Stimulated activated CD4-positive, alpha-beta T cell treated with anti-CD3 and anti-CD28 coated beads, Interleukin-1b, Interleukin-23, amount 100 ng/mL, for 1 hour (primary cell): ENCODE measurements at places on chromosomes 7 and 10.

DNA sequence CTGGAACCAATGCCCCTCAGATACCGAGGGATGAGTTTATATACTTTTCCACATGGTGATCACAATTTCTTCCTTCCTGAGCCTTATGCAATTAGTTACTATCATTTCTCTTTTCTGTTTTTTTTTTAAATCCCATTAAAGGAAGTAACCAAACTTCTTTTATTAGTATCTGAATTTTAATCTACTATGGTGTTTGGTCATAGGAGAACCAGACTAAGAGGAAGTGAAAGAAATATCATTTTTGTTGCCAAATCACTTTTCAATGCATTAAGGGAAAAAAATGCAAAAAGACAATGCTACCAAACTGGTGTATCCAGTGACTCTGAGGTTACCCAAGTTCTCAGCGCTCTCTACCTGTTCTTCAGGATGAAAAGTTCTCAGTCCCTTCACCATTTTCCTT, 167.7 kb downstream of the NXPH1 start:
- no peak for DNase-seq

GRCh38 chr7:77223261-77223660, 23.6 kb upstream of the FGL2 start:
- no peak for DNase-seq

GRCh38 chr10:35813219-35813618, 171.1 kb upstream of the FZD8 start:
- DNase-seq: no peak

DNA sequence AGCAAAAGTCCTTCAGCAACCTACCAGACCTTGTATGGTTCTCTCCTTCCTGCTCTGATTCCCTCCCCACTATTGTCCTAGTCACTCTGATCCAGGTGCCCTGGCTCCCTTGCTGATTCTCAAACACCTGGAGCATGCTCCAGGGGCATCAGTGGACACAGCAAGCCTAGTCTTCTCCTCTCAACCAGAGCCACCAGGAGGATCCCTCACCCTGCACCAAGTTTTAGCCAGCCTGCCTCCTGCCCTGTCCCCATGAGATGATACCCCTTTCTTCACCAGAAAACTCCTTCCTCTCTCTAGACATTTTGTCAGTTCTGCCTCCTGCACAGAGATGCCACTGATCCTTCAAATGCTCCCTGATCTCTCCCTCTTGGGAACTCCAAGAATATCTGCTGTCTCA, 11.0 kb downstream of the LLCFC1 start:
- no peak for DNase-seq

DNA sequence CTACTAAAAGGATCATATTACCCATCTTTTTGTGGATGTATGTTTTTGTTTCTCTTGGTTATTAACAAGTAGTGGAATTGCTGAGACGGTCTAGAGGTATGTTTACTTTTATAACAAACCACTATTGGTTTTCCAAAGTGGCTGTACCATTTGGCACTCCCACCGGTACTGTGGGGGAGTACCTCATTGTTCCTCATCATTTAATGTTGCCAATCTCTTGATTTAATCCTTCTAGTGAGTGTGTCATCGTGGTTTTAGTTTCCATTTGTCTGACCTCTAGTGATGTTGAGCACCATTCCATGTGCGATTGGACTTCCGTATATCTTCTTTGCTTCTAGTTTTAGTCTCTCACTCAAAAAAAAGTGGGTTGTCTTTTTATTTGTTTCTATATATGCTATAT, 50.4 kb downstream of the RBM33 start:
- no peak for DNase-seq

- DNase-seq: no peak
These were observed 14.5 kb upstream of the FBXW4 start for GRCh38 chr10:101709359-101710058.

DNA sequence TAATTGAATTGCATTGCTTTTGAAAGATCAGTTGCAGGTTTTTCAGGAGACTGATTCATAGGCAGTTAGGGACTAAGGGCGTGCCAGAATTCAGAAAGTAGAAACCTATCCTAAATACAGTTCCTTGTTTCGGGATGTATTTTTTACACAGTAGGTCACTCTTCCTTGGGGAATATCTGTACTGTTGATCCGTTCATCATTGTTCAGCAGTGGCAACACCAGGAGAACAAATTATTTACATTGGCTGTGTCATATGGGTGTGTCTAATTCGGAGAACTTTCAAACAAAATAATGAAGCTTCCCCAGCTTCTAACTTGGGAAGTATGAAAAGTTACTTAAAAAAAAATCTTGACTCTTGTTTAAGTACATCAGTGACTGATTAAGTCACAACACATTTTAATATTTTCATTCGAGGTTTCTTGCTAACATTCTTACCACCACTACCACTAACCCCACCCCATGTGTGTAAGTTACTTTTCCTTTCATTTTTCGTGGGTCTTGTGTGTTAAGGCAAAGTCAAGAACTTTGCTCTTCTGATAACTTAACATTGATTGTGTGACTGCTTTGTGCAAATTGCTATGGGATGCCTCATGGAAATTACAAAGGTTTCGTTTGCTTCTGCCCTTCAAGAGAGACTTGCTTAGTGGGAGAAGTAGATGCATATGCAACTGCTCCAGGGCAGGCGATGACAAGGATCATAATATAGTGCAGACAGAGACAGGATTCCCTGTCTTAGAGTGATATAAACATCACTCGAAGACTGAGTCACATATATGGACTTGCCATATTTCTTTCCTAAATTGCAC, 43.8 kb upstream of the RPA3 start:
- DNase-seq: no peak

DNA sequence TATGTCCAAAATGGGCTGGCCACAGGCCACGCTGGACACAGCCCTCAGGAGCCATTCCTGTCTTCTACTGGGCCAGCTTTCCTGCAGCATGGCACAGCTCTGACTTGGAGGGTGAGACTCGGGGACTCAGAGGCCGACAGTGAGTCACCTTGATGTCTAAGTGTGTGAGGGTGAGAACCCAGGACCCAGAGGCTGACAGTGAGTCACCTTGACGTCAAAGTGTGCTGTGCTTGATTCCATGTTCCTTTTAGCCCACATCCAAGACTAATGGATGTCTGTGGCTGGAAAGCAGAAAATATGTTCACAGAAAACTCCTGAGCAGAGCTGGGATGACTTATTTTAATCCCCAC, 6.0 kb upstream of the FAM170B start:
- no peak for DNase-seq

DNA sequence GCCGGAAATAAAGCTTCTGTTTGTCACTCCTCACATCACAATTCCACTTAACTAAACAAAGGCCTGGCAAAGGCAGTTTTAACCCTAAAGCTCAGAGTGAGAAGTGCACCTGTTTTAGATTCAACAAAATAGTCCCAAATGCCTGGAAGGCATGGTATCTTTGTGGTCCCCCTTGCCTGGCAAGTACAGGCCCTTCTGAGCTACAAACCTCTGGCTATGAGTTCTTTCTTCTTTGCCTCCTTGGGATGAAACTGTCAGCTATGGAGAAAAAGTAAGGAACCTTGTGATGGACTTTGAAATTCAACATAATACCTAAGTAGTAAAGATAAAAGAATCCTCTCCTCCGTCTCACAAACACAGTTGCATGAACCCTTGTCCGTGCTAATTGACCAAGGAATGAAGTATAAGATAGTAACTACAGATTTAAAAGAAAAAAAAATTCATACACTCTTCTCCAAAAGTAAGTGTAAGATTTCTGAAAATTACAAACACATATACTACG, 244.5 kb upstream of the ETV1 start:
- DNase-seq: no peak

GRCh38 chr10:11760861-11761260, 18.7 kb downstream of the ECHDC3 start:
- DNase-seq: no peak

DNA sequence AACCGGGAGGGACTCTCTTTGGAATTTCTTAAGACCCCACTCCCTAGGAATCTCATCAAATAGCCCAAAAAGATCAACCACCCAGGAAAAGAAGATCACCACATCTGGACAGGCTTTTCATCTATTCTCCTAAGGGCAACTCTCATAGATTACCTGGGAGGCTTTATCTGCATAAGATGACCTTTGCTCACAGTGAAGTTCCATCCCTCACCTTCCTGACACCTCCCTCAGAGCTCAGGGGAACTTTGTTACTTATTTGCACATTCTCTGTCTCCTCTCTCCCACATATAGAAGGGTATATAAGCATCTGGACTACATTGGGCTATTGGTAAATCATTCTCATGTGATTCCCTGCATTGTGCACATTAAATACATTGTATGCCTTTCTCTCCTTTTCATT, 80.1 kb downstream of the ELMO1 start:
- no peak for DNase-seq

DNA sequence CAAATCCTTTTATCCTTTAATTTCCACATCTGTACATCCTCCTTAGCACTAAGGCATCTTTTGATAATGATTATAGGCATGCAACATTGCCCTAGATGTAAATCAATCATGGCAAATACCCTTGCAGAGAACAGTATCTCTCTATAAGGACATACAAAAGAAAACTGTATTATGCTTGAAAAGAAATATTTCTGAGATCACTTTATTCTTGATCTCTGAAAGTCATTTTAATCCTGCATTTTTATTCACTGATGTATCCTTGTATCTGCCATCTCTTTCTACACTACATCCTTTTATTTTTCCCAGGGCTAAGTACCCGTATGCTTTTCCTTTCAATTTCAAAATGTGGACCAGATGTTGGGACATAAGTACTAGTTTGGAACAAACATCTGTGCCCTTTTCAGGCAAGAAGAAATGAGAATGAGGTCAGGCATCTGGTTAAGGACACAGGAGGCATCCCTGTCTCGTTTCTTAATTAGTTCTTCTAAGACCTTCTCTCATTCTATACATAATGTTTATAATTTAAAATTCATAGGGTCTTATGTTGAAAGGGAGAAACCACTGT, 338.6 kb downstream of the CNTNAP2 start:
- DNase-seq: no peak

- no peak for DNase-seq
These were observed 5.0 kb downstream of the TPK1 start for GRCh38 chr7:144830811-144831210.

DNA sequence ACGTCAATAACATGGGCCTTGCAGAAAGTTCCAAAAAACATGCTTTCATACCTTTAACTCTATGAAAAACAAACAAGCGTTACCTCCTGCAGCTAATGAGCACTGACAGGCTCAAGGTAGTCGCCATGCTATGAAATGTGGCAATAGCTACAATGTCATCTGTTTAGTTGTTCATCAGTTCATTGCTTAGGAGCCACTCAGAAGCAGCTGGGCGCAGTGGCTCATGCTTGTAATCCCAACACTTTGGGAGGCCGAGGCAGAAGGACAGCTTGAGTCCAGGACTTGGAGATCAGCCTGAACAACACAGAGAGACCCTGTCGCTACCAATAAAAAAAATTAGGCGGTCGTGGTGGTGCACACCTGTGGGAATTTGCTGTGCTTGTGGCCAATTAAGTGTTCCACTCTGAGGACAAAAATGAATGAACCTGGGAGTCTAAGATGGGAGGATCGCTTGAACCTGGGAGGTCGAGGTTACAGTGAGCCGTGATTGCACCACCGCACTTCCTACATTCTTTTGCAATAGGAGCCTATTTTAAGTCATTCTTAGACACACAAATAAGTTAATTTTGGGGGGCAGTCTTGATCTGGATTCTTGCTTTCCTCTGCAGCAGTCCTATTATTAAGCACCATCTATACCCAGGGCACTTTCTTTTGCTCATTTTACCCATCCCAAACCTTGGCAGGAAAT, 276.2 kb upstream of the KLF14 start:
- no peak for DNase-seq

DNA sequence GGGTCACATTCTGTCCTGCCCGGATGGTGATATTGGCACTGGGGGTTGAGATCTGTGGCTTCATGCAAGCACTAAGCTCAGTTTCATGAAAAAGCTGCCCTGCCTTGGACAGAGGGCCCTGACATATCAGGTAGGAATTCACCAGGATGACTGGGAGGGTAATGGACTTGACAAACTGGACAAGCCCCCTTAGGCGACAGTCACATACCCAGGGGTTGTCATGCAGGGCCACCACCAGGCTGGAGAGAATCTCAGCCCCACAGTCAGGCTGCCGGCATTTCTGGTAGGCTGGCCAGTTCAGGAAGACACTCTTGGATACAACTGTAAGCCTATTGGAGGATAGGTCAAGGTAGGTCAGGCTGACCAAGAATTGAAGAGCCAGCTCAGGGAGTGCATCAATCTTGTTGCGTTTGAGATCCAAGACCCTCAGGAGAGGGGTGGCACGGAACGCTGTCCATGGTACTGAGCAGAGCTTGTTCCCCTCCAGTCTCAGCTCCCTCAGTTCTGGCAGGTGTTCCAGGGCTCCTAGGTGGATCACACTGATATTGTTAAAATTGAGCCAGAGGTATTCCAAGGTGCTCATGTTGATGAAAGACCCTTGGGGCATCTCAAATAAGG, 824 bp downstream of the LRIT2 start:
- DNase-seq: no peak

DNA sequence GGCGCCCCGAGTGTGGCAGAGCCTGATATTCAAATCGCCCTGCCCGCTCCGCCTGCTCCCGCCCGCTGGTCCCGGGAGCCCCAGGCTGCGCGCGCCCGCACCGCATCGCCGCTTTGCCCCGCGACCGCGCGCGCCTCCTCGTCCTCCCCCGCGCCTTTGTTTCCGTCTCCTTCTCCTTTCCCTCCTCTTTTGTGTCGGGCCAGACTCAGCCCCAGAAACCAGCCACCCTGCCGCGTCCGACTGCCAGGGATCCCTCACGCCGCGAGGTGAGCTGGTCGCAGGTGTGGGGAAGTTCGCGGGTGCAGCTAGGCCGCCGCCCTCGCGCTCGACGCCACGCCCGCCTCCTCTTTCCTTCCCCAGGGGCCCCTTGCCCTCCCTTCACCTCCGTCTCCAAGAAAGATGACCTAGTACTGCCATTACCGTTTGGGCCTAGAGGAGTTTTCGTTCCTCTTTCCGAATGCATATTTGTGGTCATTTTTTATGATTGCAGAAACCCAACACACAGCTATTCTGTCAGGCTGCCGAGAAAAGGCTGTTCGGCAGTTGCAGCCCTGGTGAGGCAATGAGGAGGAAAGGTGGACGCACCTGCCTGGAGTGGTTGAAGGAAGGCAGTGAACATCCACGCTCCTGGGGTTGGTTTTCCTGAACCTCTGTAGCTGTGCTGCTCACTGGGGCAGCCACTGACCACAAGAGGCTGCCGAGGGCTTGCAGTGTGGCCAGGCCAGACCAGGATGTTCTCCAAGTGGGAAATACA, 107.3 kb downstream of the SNX10 start:
- DNase-seq: no peak

GRCh38 chr7:50610521-50611277, 45.5 kb upstream of the DDC start:
- no peak for DNase-seq

- no peak for DNase-seq
These were observed 29.3 kb downstream of the CRHR2 start for GRCh38 chr7:30652698-30653641.

GRCh38 chr10:19986591-19986990, 170.4 kb downstream of the PLXDC2 start:
- no peak for DNase-seq
